KG1 (cell line): ENCODE measurements at places on chromosomes 12 and 14.

GRCh38 chr12:74890237-74890599, 319.4 kb downstream of the KCNC2 start:
- DNase-seq, result no peak

DNA sequence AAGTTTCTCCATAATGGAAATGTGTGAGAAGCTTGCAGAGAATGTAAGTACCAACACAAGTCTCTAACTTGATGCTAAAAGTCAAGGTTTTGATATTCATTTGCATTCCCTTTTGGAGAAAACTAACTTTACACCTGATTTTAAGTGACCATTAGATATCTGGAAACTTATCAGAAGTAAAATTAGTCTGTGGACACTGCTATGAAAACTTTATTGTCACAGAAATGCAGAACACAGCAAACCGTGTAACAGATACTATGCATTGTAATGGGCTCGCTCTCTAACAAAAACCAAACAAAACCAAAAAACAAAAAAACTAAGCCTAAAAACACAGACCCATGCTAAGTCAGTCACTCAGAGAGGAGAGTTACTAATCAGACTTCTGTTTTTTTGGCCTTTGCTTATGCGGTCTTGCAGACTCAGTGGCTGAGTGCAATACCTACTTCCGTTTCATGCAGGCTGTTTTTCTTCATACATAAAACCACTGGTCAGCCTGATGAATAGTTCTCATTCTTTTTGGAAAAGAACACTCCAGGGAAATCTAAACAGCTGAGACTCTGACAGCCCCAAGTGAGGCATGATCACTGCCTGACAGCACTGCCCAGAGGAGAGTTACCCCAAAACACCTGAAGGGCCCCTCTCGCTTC, 35.7 kb downstream of the NRDE2 start:
- no peak for DNase-seq

DNA sequence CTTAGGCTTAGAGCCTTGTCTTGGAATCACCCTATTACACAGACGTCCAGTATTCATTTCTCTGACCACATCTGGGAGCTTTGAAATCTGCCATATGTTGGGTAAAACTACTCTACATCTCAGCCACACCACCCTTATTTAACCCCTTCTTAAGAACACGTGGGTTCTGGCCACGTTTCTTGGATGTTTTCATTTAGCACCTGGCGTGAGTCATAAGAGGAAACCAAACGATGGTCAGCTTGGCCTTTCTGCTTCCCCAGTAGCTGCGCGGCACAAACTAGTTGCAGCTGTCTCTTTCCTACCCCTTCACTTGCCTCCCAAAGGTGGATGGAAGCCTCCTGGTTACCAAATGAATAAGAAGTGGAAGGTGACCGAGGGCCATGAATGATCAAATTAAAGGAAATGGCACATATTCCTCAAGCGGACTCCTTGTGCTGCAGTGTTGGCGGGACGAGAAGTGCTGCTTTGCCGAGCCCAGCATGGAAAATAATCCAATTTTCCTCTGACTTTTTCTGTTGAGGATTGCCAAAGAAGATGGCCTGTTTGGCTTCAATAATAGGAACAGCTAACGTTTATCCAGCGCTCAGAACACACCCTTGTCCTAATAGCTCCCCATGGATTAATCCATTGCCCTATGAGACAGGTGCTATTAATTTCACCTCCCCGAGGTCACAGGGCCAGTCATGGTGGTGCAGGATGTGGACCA, 154.1 kb downstream of the ZNF664 start:
- DNase-seq, result no peak

DNA sequence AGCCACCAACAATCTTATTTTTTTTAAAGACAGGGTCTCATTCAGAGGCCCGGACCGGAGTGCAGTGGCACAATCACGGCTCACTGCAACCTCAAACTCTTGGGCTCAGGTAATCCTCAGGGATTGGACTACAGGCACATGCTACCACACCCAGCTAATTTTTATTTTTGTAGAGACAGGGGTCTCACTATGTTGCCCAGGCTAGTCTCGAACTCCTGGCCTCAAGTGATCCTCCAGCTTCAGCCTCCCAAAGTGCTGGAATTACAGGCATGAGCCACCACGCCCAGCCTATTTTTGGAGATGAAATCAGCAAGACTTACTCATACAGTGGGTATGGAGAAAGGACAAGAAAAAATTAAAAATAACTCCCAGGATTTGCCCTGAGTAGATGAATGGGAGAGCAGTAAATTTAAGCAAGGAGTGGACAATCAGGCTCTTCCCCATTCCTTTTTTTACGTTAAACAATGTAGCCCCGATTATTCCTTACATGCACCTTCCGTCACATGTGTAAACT, 13.2 kb downstream of the FMNL3 start:
- no peak for DNase-seq

GRCh38 chr14:105710119-105711043, 184.0 kb downstream of the TMEM121 start:
- DNase-seq, result no peak

DNA sequence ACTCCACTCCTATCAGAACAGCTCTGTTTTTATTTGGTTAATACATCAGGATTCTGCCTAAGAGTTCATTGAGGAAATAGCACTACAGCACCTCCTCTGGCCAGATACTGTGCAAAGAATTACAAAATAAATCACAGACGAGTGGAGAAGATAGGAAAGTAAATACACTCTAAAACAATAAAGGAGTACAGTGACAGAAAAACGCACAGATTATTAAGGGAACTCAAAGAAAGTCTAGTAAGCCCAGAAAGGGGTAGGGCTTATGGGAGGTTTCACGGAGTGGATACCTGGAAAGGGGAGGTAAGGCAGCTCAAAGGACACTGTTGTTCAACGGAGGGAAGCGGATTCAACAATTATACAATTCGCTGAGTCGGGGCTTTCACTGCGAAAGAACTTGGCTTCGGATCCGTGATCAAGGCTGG, 5.5 kb downstream of the OR10AD1 start:
- no peak for DNase-seq

GRCh38 chr12:28882444-28882843, 266.6 kb upstream of the FAR2 start:
- DNase-seq, result no peak

- DNase-seq, result no peak
Observed at GRCh38 chr12:16110596-16110995, 166.9 kb downstream of the SLC15A5 start.

DNA sequence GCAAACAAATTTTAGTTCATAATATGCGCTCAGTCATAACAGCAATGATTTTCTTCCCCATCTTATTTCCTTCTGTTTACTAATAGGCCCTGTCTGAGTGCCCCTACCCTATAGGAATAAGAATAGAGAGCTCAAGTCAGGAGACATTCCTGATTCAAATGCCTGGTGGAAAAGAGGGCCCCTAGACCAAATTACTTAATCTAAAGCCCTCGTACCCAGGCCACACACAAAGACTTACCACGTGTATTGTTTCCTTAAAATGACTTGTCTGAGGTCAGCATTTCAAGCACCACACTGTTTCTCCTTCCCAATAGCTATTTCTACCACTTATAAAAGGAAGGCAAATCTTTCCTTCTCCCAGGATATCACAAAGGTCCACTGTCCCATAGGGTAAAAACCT, 314.9 kb upstream of the TMTC1 start:
- DNase-seq, result no peak

DNA sequence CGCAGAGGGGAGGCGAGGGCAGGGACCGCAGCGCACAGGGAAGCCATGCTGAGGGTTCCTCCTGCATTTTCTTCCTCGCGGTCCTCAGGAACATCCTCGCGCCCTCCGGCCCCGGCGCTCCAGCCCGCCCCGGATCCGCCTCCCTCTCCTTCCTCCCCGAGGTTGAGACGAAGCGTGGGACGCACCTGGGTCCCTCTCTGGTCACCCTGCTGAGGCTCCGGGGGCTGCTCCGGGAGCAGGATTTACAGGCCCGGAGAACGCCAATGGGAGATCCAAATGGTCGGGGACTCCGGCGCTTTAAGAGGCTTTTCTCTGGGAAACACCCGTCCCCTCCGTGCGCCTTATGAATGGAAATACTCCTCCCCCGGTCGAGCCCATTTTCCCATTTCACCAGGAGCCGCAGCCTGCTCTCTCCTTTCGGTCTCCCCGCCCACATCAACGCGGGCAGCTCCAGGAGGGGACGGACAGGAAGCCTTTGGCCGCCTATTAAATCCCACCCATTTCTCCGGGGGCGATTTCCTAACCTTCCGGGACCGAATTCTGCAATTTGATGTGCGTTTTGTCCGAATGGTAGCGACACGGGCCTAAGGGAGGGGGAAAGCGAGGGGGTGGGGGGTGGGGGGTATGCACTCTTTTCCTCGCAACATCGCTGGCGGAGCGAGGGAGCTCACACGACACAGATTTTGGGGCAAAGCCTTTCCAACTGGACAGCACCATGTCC, at the start of gene UNC79:
UNC79 (plus strand) TSS at position 625 of the 721 bp plus-strand sequence; CDS start at position 716, 91 bp downstream.
- no peak for DNase-seq

DNA sequence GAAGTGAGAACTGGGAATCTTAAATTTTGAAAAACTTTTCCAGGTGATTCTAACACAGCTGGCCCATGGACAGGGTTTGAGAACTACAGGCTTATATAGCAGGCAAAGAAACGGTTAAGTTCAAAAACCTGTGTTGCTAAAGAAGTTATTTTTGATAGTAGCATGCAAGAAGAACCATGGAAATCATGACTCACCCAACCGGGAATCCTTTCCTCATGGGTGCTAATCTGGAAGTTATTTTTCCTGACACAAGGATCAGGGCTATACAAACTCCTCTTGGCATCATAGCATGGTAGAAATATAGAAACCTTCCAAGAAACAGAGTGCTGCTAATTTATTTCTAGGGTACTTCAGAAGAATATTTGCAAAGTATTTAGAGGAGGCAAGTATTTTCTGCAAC, 588.7 kb downstream of the CCER1 start:
- no peak for DNase-seq

DNA sequence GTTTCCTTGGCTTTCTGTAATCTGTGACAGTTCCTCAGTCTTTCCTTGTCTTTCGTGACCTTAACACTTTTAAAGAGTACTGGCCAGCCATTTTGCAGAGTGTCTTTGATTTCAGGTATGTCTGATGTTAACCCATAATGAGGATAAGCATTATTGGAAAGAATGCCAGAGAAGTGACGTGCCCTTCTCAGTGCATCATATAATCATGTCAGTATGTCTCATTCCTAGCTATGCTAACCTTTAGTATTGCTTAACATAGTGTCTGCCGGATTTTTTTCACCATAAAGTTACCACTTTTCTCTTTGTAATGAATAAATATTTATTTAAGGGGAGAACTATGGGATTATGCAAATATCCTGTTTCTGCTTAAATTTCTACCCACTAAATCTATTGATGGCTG, 28.5 kb downstream of the RERG start:
- DNase-seq, result no peak

- no peak for DNase-seq
Observed at GRCh38 chr14:69539631-69540410, 34.9 kb downstream of the CCDC177 start.

DNA sequence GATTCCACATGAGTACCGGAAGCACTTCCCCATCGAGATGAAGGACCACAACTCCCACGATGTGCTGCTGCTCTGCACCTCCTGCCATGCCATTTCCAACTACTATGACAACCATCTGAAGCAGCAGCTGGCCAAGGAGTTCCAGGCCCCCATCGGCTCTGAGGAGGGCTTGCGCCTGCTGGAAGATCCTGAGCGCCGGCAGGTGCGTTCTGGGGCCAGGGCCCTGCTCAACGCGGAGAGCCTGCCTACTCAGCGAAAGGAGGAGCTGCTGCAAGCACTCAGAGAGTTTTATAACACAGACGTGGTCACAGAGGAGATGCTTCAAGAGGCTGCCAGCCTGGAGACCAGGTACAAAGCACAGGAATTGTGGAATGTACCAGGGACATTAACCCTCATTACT, 22.4 kb upstream of the GALNT16 start:
- DNase-seq, result no peak

DNA sequence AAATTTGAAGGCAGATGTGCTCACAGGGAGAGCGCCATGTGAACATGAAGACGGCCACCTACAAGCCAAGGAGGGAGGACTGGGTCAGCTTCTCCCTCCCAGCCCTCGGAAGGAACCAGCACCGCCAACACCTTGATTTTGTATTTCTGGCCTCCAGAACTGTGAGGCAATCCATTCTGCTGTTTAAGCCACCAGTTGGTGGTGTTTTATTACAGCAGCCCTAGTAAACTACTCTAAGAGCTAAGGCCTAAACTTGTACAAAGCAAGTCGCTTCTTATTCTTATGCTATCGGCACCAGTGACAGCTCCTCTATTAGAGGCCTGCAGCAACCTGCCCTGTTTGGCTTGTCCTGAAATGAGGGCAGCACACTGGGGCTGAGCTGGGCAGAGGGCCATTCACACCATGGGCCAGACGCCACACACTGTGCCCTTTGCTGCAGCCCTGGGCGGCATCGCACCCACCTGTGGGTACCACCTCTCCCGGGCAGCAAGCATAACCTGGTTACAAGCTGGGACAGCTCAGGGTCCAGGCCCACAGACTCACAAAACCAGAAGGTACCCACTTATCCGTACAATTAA, 62.7 kb downstream of the NOS1 start:
- DNase-seq, result no peak

- no peak for DNase-seq
Observed at GRCh38 chr12:124837958-124838803, 25.5 kb downstream of the SCARB1 start.

- no peak for DNase-seq
Observed at GRCh38 chr12:18283831-18284230, 22.5 kb downstream of the PIK3C2G start.

- no peak for DNase-seq
Observed at GRCh38 chr14:68782091-68782981, 10.5 kb downstream of the ZFP36L1 start.

- no peak for DNase-seq
Observed at GRCh38 chr14:74064426-74064825, 19.8 kb downstream of the ALDH6A1 start.
